ENCODE measurements at places on chromosomes 13 and 19. TPM values are rescaled to one million over a fixed set of nuclear protein-coding genes. Genes with fewer than 3 reads are reported as not detected.
A peak's percentile ranks its signal among the peaks of the same experiment; 100 is the strongest.

GRCh38 chr19:8840708-8841107, 8.5 kb downstream of the MBD3L1 start:
- no peaks in the 10 kb centered on the region for H3K4me1 ChIP-seq
- H3K27me3 ChIP-seq = no peaks in the 10 kb centered on the region
- no peaks in the 10 kb centered on the region for H3K36me3 ChIP-seq
- no peak overlapping the region for H3K27ac ChIP-seq

DNA sequence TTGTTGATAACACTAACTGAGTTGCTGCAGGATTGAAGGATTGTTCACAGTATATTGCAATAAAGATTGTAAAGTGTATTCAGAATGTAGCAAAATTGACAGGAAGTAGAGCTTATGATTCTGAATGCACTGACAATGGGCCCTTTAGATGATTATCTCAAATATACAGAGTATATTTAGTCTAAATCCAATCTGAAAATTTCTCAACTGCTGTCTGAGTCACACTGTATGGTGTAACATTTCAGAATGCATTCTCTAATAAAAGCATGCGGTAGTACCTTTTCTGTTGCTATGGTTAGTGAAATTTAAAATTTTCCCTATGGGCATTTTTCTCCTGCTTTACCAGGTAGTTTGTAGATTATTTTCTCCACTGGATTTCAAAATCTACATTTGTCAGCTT, 365.2 kb downstream of the PCDH17 start:
- no peaks in the 10 kb centered on the region for H3K4me1 ChIP-seq
- H3K27me3 ChIP-seq = no peaks in the 10 kb centered on the region
- no peaks in the 10 kb centered on the region for H3K36me3 ChIP-seq
- H3K27ac ChIP-seq = no peak overlapping the region

DNA sequence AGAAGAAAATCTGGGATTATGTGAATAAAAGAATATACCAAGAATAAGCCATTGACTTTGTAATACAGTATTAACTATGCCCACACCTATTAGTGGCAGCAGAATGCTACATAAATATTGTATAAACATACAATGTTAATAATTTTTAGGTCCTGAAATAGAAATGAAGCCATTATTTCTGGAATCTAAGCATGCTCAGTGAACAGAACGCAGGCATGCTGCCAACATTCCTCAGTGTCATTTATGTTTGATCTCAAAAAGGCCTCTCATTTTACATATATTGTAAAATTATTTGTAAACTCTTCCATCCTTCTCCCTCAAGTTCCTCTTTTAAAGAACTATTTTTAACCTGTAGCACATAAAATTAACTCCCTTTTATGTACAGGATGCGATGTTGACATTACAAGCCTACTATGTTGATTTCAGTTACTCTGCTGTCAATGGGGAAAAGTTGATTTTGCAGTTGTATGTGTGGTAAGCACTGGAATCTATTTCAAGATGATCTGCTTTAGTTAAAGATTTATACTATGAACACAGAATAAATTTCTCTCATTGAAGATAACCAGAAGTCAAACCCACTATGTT, 118.8 kb downstream of the VWA8 start:
- no peaks in the 10 kb centered on the region for H3K4me1 ChIP-seq
- H3K27ac ChIP-seq = no peak overlapping the region
- no peaks in the 10 kb centered on the region for H3K36me3 ChIP-seq
- no peak overlapping the region for H3K4me3 ChIP-seq
- H3K27me3 ChIP-seq = no peaks in the 10 kb centered on the region
- DNase-seq = no peak

Gene SSC5D
- total RNA-seq = 0.19 TPM

Gene PRKACA
- total RNA-seq = 68.5 TPM

- H3K36me3 ChIP-seq = no peaks in the 10 kb centered on the region
- no peaks in the 10 kb centered on the region for H3K27me3 ChIP-seq
- H3K4me1 ChIP-seq = peaks cover 3% of the 10 kb centered on the region
- H3K4me3 ChIP-seq = no peak overlapping the region
Observed at GRCh38 chr13:100304229-100304628, 215.3 kb downstream of the PCCA start.

GRCh38 chr19:18131841-18132596, 20.9 kb upstream of the PIK3R2 start:
- peaks cover 18% of the 10 kb centered on the region for H3K36me3 ChIP-seq
- no peak overlapping the region for H3K27ac ChIP-seq
- DNase-seq = no peak

Gene CYP4F22
- total RNA-seq = not detected

Gene HSH2D
- 81.7 TPM for total RNA-seq

Gene ZNF526
- 18.3 TPM for total RNA-seq

DNA sequence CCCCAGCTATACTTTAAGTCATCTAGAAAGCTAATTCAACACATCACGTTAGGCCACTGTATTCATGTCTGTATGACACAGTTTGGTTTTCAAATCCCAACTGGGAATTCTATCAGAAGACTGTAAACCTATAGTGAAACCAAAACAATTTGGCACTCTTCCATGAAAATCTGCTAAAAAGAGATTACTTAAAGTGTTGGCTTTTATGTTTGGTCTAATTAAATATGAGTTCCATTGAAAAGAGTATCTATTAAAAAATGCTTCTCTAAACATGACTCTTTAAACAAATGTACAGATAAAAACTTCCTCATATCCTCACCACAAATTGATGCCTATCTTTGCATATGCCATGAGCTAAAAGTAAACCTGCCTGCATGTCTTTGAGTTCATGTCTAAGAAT, 25.4 kb downstream of the PCDH9 start:
- H3K27ac ChIP-seq = no peak overlapping the region
- H3K36me3 ChIP-seq = no peaks in the 10 kb centered on the region
- no peaks in the 10 kb centered on the region for H3K4me1 ChIP-seq
- H3K27me3 ChIP-seq = no peaks in the 10 kb centered on the region

- no peak overlapping the region for H3K4me3 ChIP-seq
- no peak for DNase-seq
- peaks cover 4% of the 10 kb centered on the region for H3K27me3 ChIP-seq
- no peaks in the 10 kb centered on the region for H3K4me1 ChIP-seq
Observed at GRCh38 chr13:110268576-110269185, 38.3 kb downstream of the COL4A1 start.

GRCh38 chr19:49475995-49476880, 2.2 kb downstream of the FLT3LG start:
- H3K4me3 ChIP-seq = no peak overlapping the region
- DNase-seq = no peak
- no peaks in the 10 kb centered on the region for H3K36me3 ChIP-seq
- H3K27ac ChIP-seq = no peak overlapping the region
- no peaks in the 10 kb centered on the region for H3K27me3 ChIP-seq

GRCh38 chr13:108629181-108629752, at the start of gene MYO16:
TSS of gene MYO16 (plus strand) at chr13:108629611. CDS start at chr13:108629845, 234 bp downstream.
- H3K27ac ChIP-seq = no peak within 1 kb of the TSS
- no peaks in the 10 kb centered on the region for H3K4me1 ChIP-seq
- no peaks in the 10 kb centered on the region for H3K27me3 ChIP-seq
- H3K4me3 ChIP-seq = no peak within 1 kb of the TSS

DNA sequence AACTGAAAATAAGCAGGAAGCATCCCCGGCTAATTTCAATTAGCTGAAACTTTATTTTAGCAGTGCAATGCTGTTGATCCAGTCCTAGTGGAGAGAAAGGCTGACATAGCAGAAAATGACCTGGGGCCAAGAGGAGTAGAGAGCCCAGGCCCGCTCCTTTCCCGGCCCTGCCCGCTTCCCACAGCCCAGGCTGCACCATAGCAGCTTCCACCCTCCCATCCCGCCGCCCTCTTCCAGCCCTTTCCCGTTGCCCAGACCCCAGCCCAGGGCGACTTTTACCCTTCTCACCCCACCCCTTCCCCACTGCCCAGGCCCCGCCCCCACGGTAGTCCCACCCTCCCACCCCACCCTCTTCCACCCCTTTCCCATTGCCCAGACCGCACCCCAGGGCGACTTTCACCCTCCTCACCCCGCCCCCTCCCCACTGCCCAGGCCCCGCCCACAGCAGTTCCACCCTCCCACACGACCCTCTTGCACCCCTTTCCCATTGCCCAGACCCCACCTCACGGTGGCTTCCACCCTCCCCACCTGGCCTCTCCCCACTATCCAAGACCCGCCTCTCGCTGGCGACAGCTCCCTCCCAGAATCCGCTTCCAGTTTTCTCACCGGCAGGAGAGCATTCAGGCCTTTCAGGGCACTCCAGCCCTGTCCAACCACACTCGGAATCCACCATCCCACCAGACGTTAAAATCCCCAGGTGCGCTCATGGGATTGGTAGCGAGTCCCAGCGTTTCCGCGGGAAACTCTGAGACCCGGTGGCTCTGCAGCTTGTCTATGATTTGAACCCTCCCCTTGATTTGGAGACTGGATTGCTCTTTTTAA, 8.3 kb downstream of the ZNF160 start:
- H3K4me1 ChIP-seq = no peaks in the 10 kb centered on the region
- no peak overlapping the region for H3K4me3 ChIP-seq
- H3K27me3 ChIP-seq = no peaks in the 10 kb centered on the region
- DNase-seq = no peak

GRCh38 chr19:3046698-3047495, 15.4 kb downstream of the TLE5 start:
- H3K27ac ChIP-seq = no peak overlapping the region
- H3K27me3 ChIP-seq = peaks cover 3% of the 10 kb centered on the region
- H3K36me3 ChIP-seq = no peaks in the 10 kb centered on the region
- no peak for DNase-seq

GRCh38 chr19:13417054-13417453, 89.2 kb downstream of the CACNA1A start:
- peaks cover 5% of the 10 kb centered on the region for H3K4me1 ChIP-seq
- no peak overlapping the region for H3K4me3 ChIP-seq
- H3K27ac ChIP-seq = no peak overlapping the region
- H3K27me3 ChIP-seq = no peaks in the 10 kb centered on the region
- peak; percentile 20 for DNase-seq

Gene KRTDAP
- not detected for total RNA-seq

DNA sequence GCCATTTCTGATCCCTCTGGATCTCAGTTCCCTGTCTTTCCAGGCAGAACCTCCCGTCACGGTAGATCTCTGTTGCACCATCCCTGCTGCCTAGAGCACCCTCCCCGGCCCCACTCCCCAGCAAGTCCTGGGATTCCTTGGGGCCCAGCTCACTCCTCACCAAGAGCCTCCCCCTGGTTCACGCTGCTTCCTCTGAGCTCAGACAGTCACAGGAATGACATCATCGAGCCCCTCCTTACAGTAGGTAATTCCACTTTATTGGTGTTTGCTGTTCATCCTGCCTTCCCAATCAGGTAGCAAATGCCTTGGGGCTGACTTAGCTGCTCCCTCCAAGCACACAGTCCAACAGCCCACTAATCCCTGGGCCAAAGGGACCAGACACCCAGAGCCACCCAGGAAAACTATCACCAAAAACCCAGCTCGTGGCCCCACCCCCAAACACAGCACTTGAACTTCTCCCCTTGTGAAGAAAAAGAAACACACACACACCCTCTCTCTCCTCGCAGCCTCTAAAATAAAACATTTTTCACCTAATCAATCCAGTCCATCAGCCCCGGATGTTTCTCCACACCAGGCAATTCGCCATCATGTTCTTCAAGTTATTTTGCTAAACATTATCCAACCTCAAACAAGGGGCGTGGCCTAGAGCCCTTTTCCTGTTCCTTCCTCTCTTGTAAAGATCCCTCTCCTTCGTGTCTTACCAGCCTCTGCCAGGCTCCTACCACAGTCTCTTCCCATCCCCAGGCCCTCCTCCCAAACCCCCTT, 2.5 kb downstream of the NAPA start:
- peak overlapping the region; percentile 66 for H3K4me3 ChIP-seq
- peak overlapping the region; percentile 68 for H3K27ac ChIP-seq
- H3K4me1 ChIP-seq = peaks cover 25% of the 10 kb centered on the region
- H3K27me3 ChIP-seq = no peaks in the 10 kb centered on the region

Gene GNA15
- 16.9 TPM for total RNA-seq

DNA sequence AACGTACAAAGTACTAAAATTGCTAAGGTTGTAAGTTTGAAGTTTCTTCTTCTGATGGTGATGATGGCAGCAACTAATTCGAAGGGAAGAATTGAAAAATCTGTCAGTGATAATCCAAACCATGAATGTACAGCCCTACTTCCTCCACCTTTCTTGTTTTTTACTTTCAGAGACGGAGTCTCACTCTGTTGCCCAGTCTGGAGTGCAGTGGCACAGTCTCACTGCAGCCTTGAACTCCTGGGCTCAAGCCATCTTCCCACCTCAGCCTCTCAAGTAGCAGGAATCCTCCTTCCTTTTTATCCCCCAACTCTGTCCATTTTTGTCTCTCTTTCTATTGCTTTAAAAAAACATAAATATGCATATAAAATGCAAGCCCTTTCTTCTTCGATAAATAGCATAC, 112.3 kb upstream of the SOX21 start:
- H3K27ac ChIP-seq = no peak overlapping the region
- H3K36me3 ChIP-seq = no peaks in the 10 kb centered on the region

GRCh38 chr13:27924529-27925141, 4.8 kb downstream of the PDX1 start:
- H3K4me1 ChIP-seq = no peaks in the 10 kb centered on the region
- no peaks in the 10 kb centered on the region for H3K36me3 ChIP-seq
- H3K27me3 ChIP-seq = peaks cover 61% of the 10 kb centered on the region
- no peak overlapping the region for H3K4me3 ChIP-seq

DNA sequence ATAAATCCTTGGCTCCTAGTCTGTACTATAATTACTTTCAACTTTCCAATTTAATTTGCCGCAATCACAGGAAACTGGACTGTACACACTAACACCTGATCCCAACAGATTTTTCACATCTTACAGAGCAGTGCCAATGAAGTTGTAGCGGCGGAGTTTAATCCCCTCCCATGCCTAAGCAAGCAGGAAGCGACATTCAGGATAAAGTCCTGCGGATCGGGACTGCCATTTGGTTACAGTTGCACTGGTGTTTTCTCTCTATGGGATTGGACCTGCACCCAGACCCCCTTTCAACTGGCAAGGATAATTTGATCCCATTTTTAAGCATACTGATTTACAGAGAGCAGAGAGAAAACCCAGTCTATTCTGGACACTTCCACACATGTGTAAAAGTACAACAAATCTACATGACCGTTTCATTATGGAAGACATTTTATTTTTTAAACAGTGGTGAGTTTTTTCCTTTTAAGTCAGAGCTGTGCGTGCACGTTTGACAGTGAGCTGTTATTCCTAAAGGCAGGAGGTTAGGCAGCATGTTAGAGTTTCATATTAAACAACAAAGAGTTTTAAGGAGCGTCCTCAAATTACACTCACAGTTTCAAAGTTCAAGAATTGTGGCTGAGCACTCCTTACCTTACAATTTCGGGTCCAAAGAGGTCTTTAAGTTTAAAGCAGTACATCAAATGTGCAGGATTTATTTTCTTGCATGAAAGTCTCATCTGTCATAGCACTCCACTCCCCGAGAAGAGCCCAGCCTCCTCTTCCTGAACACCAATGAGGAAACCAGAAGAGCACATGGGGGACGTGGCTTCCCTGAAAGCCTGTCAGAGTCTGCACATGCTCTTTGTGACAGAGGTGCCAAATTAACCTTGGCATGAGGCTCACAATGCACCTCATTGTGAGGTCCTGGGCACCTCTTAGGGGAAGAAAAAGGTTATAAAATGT, 141.6 kb upstream of the RFC3 start:
- H3K4me3 ChIP-seq = no peak overlapping the region
- H3K4me1 ChIP-seq = peaks cover 5% of the 10 kb centered on the region
- no peak for DNase-seq
- no peak overlapping the region for H3K27ac ChIP-seq

Gene ZNF723
- not detected for total RNA-seq

Gene FUT6
- not detected for total RNA-seq

Gene TMEM150B
- total RNA-seq = not detected

Data from GM12878 (cell line).